ENCODE measurements at places on chromosomes 1 and 21.

DNA sequence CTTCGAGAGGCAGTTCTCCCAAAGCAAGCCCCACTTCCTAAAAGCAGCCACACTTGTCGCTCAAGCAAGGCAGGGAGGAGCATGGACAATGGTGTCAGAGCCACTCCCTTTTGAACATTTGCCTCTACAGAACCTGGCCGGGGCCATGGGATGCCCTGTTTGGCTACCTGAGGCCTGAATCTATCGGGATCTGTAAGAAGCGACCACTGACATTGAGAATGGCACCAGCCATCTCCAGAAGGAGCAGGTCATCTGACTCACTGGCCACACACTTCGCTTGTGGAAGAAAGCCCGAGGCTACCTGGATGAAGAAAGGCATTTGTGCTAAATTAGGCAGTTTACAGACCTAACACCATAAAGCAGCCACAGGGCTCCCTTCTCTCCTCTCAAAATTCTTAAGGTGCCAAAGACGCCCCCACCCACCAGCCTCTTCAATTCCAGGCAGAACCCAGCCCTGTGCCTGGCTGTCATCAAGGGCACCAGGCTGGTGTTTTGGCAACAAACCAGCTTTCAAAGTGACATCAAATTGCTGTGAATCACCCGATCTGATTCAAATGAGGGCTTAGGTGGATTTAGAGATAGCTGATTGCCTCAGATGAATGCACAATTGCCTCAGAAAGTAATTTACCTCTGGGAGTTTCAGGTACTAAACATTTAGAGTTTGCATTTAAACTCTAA lies 104.8 kb downstream of the ETS2 start:
- DNase-seq, result no peak

GRCh38 chr1:221782477-221782876 lies 40.6 kb upstream of the DUSP10 start:
- no peak for DNase-seq

DNA sequence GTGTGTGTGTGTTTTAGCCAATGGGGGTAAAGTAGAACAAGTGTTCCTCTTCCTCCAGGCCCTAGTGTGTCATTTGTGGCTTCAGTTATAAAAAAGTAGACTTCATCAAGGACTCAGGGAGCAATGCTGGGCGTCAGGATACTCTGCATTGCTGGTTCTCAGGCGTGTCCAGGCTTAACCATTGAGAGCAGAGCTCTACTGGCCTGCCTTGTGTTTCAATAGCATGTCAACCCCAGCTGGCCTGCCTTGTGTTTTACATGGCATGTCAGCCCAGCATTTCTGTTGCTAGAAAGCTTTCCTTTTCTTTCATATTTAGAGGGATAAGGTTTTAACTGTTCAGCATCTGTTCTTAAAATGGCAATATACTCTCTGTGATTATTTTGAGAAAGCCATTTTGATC lies 117.6 kb upstream of the TMPRSS15 start:
- no peak for DNase-seq

GRCh38 chr1:12167493-12168429 lies 970 bp downstream of the TNFRSF1B start:
- DNase-seq, result no peak

- no peak for DNase-seq
Measured at GRCh38 chr1:45815667-45816458, 12.5 kb downstream of the MAST2 start.

- no peak for DNase-seq
Measured at GRCh38 chr1:14245954-14246353, 352.5 kb upstream of the KAZN start.
